ENCODE measurements at places on chromosomes 7 and 10.

DNA sequence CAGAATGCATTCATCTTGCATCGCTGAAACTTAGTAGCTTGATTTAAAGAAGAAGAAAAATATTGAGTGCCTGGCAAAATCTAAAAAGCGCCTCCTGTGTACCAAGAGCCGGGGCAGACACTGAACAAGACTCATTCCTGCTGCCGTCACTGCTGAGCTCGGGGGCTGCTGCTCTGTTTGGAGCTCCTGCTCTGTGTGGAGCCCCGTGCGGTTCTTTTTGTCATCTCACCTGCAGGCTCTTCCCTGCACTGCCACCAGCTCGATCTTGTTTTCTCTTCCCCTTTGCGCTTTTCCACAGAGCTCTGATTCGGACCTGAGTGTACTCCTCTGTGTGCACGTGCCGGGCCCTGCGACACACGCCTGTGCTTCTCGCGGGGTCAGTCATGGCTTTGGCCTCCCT is 462.1 kb upstream of the DPP6 start:
- no peak for DNase-seq

DNA sequence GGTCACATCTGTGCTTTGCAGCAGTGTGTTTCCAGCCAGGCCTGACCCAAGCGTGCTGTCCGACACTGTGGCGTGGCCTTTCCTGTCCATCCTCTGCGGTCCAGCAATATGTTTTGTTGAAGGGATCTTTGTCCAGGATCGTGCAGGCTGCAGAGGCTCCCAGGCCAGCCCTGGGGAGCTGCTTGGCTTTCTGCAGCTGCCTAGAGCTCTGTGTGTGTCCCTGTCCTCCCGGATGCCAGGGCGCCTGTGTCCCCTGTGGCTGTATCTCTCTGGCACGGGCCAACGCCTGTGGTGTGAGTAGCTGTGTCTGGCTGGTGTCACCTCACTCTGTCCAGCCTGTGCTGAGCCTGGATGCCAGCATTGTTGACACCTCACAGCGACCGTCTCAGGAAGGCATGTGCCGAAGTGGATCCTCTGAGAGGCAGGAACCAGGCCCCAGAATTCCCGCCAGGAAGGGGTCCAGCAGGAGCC is 94.5 kb downstream of the INPP5A start:
- DNase-seq, result no peak

GRCh38 chr7:50266635-50267386 is 37.7 kb upstream of the IKZF1 start:
- DNase-seq, result peak; percentile 77

- no peak for DNase-seq
Observed at GRCh38 chr7:124790645-124791044, 25.1 kb upstream of the GPR37 start.

- DNase-seq, result no peak
Observed at GRCh38 chr10:70838270-70838805, 22.6 kb downstream of the SGPL1 start.

DNA sequence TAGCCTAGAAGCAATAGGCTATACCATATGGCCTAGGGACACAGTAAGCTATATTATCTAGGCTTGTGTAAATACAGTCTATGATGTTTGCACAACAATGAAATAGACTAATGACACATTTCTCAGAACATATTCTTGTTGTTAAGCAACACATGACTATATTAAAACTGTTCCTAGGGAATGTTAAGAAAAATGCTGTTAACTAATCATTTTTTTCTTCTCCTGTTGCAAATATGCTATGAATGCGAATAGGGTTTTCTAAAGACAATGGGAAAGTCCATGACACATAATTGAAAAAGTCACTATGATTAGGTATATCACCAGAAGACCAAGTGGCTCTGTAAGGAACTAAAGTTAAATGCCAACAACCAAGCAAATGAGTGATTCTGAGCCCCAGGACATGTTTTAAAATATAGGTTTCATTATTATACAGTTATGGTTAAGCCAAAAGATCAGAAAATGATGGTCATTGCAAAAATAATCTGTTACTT is 454.0 kb upstream of the SORCS1 start:
- no peak for DNase-seq

DNA sequence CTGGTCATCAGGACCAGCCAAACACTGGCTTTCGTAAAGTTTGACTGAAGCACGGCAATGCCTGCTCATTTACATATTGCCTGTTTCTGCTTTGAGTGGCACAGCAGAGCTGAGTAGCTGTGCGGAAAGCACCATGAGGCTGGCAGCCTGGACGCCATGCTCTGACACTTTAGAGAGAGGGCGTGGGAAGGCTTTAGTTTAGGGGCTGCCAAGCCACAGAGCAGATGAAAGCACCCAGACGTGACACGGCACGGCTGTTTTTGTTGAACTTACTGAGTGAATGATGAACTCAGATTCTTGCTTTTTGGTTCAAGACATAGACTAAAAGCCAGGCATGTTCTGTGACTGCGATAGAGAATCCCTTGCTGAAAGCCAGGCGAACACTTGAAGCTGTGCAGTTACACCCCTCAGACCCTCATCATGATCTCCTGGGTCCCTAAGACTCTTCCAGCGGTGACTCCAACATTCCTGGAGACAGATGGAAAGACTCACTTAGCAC is 182.1 kb downstream of the ZMYND11 start:
- DNase-seq, result peak; percentile 23

GRCh38 chr7:30148951-30149459 is 14.2 kb downstream of the MTURN start:
- peak; percentile 7 for DNase-seq

- DNase-seq, result no peak
Observed at GRCh38 chr10:47425813-47426419, 41.8 kb upstream of the ZNF488 start.

DNA sequence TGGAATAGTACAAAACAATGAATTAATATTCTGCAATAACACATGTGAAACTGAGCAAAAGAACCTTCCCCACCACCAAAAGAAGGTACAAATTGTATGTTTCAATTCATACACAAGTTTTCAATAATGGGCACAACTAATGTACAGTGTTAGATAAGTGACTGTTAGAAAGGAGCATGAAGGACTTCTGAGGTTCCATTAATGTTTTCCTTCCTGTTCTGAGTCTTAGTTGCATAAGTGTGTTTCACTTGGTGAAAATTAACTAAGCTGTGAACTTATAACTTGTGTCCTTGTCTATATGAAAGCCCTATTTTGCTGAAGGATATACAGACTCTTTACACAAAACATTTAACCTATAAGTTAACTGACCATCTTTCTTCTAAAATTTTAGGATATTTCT is 8.2 kb downstream of the GSAP start:
- no peak for DNase-seq
